Motor neuron (in vitro differentiated cells): ENCODE measurements at places on chromosomes 11 and 22. TPM values are rescaled to one million over a fixed set of nuclear protein-coding genes. Genes with fewer than 3 reads are reported as not detected.
A peak's percentile ranks its signal among the peaks of the same experiment; 100 is the strongest.

DNA sequence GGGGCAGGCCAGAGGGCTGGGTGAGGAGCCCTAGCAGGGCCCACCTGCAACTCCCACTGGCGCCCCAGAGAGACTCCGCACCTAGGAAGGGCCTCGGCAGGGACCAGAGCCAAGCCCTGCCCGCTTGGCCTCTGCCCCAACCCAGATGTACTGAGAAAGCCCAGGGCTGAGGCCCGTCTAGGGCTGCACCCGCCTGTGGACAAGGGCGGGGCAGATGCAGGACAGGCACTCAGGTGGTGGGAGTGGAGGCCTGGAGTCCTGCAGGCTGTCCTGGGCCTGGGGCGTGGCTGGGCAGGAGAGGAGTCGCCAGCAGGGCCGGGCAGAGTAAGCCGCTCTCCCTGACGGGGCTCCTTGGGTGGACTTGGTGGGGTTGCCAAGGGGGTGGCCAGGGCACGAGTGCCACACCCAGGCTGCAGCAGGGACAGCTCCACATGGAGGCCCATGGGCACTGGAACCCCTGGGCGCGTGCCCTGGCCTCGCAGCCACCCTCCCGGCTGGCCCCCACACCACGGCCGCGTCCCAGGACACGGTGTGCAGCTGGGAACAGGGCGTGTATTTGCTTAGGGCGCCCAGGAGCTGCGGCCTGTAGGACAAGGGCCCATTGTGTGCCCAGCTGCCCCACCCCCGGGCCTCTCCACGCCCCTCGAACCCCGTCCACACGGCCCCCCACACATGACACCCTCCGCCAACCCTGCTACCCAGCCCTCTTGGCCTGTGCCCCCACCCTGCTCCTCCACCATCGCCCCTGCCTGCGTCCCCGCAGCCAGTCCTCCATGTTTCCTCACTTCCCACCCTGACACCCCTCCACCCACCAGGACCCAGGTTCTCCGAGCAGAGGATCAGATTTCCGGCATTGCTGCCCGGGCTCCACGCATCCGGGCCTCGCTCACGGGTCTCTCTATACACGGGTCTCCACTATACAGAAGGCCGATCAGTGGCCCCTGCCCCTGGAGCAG lies 11.3 kb upstream of the PIM3 start:
- no peak for ATAC-seq

Gene SLC17A6
- 2.0 and 2.3 TPM in 2 replicates for total RNA-seq

GRCh38 chr11:102268083-102268984 lies 49.0 kb upstream of the BIRC3 start:
- peak; percentile 88 for ATAC-seq

Gene ABCG4
- 2.2 and 3.1 TPM in 2 replicates for total RNA-seq

DNA sequence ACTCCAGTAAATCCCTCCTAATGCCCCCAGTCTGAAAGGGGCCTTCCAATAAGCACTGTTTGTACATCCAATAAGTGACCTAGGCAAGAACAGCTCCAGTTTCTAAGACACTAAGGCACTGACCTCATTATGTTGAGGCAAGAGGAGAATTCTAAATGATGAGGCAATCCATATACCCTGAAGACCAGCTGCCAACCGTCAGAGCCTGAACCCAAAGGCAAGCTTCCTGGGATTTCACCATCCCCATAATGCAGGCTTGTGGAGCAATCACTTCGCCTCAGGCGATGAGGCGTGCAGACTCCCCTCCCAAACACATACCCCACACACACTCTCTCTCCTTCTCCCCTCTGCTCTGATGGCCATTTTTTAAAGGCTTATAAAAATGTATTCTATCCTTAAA lies 49.5 kb downstream of the LGR4 start:
- ATAC-seq: peak; percentile 92

GRCh38 chr11:93169950-93170561 lies 27.7 kb downstream of the SLC36A4 start:
- peak; percentile 41 for ATAC-seq

- ATAC-seq: no peak
These were observed 26.7 kb upstream of the DDI1 start for GRCh38 chr11:104009744-104010143.

GRCh38 chr11:76762867-76763572 lies 20.1 kb upstream of the TSKU start:
- ATAC-seq: peak; percentile 10

GRCh38 chr11:45289369-45289768 lies 3.2 kb upstream of the SYT13 start:
- no peak for ATAC-seq

DNA sequence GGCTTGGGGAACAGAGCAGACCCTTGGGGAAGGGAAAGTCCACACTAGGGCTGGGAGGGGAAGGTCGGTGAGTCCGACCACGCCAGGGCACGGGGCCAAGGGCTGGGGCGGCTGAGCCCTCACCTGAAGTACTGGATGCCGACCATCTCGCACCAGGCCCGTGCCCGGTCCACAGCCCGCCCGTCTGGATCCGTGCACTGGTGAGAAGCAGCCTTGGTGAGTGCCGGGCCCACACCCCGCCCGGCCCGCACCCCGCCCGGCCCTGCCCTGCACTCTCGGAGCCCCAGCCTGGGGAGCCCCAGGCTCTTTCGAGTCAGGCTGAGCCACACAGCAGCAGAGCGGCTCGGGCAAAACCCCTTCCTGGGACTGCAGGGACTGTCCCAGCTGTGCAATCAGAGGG lies 1.9 kb upstream of the BAIAP2L2 start:
- no peak for ATAC-seq

DNA sequence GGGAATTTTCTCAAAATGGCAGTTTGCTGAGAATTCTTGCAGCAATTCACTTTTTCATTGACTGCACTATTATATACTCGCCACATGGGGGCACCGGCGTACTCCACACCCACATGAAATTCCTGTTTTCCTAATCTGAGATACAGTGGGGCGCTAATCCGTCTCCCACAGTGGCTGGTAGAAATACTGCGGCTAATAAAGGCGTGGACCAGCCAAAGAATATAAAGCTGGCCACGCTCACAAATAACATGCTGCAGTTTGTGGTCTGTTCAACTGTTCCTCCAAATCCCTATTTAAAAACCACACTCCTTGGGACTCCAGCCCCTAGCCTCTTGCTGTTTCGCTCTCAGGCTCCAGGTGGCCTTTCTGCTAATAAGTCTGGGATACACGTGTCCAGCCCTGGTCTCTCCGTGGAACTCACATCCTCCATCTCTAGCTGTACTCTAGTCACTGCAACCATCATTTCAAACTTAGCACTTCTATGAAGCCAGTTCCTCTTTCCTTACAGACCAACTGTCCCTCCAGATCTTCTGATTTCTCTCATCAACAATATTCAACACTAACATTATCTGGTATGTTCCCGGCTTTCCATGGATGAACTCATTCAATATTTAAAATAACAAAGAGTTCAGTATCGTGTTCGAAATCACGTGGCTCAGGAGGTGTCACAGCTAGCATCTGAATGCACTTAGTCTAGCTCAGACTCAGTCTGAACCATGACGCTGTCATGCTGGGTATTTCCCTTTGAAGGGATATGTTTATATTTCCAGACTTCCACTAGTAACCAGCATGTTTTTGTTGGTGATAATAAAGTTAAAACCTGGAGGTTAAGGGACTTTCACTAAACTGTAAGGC lies 22.0 kb downstream of the TBRG1 start:
- peak; percentile 76 for ATAC-seq
